OCI-LY7 (cell line): ENCODE measurements at places on chromosomes 3 and 15.
A peak's percentile ranks its signal among the peaks of the same experiment; 100 is the strongest.

GRCh38 chr15:47384341-47384740 is 333.0 kb upstream of the SEMA6D start:
- no peak for DNase-seq

DNA sequence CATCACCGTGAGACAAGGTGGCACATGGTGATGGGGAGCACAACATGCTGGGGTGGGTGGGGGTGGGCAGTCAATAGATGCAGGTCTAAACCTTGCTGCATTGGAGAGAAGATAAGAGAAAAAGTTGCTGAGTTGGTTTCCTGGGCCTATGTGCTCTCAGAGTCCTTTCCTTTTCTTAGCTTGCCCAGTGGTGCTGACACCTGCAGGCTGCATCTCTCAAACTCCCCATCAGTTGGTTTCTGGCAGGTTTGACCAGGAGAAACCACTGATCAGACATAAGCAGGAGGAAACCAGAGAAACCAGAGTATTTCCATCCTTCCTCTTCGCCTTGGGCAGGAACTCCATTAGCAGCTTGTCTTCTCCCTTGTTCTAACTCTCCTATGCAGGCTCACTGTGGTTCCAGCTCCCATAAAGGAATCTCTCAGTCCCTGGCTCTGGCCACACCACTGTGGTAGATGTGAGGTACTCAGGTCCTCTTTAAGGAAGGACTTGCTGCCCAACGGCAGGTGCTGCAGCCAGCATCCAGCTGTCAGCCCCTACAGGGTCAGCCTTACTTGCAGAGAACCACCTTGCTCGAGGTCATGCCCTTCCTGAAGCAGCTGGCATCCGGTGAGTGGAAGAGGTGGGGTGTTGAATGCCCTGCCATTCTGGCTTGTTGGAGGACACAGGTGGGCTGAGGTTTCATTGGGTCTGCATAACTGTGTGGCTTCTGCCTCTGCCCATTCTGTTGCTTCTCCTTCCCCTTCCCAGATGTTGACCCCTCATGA is 172.3 kb upstream of the ANKRD28 start:
- DNase-seq = no peak

GRCh38 chr3:14774431-14774830 is 44.3 kb upstream of the FGD5 start:
- DNase-seq = no peak

DNA sequence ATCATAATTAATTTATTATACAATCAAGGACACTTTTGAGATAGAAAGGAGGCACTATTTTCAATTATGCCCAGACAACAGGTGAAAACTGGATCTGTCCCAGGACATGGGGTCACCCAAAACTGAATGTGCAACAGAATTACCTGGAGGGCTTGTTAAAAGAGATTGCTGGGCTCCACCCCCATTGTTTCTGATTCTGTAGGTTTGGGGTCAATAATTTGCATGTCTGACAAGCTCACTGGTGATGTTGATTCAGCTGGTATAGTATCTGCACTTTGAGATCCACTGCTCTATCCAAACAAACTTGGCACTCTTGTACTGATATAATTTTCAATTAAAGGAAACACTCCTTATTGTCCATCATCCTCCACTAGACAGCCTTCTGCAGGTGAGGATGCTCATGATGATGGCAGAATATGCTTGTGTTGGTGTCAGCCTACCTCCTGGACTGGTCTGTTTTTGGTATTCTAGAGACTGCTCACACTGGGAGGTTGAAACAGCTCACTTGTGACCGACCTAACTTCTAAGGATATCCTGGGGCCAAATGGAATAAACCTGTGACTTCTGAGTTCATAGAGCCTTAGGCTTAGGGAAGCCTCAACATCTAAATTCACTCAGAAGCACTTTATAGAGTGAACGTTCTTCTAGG is 2.2 kb downstream of the P2RY14 start:
- DNase-seq = peak; percentile 4

GRCh38 chr3:5510300-5510699 is 322.8 kb downstream of the EDEM1 start:
- DNase-seq = no peak

GRCh38 chr3:3800685-3801493 is 1.7 kb downstream of the LRRN1 start:
- DNase-seq = no peak

GRCh38 chr3:55615694-55616295 is 128.7 kb upstream of the WNT5A start:
- no peak for DNase-seq

DNA sequence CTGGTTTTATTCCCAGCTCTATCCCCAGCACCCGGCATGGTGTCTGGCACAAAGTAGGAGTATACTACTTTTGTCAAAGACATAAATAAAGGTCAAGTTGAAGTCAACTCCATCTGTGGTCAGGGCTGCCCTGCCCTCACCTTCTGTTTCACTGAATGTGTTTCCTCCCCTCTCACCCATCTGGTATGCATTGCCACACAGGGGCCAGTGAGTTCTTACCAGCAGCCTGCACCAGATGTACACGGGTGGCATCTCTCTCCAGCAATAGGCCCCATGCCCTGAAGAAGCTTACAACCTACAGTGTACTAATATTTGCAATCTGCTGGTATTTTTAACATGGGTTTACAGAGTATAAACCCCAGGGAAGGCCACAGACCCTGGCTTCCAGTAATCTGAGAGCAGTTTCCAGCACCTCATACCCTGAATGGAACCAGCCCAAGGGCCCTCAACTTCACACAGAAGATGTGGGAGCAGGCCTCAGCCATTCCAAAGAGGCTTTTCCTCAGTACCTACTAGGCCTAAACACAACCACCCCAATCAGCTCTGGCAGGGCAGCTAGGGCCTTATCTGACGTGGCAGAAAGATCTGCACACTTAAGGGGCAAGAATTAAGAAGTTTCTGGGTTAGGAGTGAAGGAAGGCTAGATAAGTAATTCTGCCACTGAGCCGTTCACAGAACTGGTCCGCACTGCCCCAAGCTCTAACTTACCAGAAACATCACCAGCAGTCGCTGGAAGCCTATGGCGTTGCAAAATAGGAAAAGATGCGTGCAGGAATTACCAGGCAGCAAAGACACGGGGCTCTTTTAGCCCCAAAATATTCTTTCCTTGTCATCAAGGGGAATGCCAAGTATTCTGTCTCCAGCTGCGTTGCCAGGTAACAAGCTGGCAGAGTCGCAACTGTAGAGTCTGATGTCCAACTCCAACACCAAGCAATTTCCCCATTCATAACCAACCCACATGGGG is 2.1 kb downstream of the IDH2 start:
- peak; percentile 45 for DNase-seq

DNA sequence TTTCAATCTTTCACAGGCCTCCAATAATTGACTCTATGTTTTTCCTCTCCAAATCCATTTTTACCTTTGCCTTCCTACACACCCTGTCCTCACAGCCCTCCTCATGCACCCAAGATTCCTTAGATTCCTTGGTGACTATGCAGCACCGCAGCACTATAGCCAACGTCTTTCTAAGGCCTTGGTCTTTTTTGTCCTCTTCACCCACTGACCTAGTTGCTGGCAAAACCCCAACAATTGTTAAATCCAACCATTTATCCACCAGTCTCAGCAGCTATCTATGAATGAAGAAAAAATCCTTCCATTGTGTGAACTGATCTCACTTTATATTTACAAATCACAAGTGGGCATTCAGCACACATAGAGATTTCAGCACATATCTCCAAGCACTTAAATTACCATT is 203.9 kb downstream of the VGLL3 start:
- DNase-seq = no peak

DNA sequence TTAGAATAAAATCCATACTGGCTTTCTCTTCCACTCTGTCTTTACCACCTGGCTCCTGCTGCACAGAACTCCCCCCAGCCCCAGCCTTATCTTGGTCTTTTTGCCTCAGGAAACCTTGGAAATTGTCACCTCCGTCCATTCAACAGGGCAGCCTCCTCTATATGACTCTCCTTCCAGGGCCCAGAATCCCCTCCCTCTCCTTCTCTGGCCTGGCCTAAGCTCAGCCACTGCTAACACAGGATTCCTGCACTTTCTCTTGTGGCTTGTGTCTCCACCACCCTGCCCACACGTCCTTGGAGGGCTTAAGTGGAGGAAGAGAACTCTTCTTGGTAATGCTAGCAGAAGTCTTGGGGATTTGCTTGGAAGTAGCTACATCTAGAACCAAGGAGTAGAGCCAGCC is 1.5 kb upstream of the IL17RD start:
- no peak for DNase-seq

DNA sequence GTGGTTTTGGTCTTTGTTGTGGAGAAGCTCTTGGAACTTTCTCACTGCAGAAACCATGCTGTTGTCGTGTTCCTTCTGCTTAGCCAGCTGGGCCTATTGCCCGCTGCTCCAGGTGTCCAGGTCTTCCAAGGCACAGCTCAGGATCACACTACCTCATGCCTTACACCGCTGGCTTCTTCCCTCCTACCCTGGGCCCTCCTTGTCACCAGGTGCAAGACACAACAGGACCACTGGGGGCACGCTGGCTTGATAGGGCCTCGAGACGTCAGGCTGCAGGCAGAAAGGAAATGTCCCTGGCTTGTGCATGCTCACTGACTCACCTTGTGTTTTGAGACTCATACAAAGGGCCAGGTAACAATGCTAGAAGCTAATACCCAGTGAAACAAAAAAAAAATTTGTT is 32.3 kb downstream of the PAQR9 start:
- peak; percentile 31 for DNase-seq
